ENCODE measurements at places on chromosomes 3 and 15. TPM values are rescaled to one million over a fixed set of nuclear protein-coding genes. Genes with fewer than 3 reads are reported as not detected.

DNA sequence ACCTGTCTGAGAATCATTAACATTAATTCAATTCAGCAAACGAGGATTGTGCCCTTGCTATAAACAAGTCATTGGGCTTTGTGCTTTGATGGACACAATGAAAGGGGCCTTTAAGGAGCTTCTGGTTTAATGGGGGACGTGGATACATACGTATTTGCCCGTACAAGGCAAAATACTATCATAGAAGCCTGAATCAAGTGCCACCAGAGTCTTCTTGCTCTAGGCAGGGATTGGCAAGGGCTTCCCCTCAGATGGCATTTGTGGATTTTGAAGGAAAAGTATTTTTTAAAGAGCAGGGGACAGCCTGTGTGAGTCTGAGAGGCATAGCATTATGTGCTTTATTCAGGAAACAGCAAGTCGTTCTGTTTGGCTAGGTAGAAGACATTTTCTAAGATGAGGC, 83.7 kb upstream of the NEDD4 start:
- DNase-seq: no peak
- H3K27ac ChIP-seq: no peak overlapping the region
- peaks cover 7% of the 10 kb centered on the region for H3K27me3 ChIP-seq
- no peak overlapping the region for H3K4me3 ChIP-seq
- no peaks in the 10 kb centered on the region for H3K4me1 ChIP-seq

GRCh38 chr3:186967686-186968085, 37.4 kb downstream of the ST6GAL1 start:
- peaks cover 40% of the 10 kb centered on the region for H3K36me3 ChIP-seq
- no peak overlapping the region for H3K4me3 ChIP-seq
- no peak overlapping the region for H3K27ac ChIP-seq
- peaks cover 62% of the 10 kb centered on the region for H3K4me1 ChIP-seq
- DNase-seq: no peak

DNA sequence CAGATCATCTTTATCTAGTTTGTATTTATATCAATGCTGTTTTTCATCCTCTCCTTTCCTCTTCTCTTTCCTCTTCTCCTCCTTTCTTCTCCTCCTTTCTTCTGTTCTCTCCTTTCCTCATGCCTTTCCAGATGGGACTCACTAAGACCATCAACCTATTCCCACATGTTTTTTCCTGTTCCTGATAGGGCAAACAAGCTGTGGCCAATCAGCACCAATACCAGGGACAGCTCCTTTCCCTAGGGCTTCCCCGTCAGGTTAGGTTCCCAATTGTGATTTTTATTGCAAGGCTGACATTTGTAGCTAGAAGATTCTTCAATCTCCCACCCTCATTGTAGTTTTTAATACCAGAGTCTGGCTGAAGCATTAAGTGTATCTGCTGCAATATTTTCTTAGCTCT, 76.3 kb upstream of the COL8A1 start:
- H3K4me3 ChIP-seq: no peak overlapping the region
- H3K27me3 ChIP-seq: no peaks in the 10 kb centered on the region
- no peaks in the 10 kb centered on the region for H3K36me3 ChIP-seq
- H3K27ac ChIP-seq: no peak overlapping the region
- DNase-seq: no peak

DNA sequence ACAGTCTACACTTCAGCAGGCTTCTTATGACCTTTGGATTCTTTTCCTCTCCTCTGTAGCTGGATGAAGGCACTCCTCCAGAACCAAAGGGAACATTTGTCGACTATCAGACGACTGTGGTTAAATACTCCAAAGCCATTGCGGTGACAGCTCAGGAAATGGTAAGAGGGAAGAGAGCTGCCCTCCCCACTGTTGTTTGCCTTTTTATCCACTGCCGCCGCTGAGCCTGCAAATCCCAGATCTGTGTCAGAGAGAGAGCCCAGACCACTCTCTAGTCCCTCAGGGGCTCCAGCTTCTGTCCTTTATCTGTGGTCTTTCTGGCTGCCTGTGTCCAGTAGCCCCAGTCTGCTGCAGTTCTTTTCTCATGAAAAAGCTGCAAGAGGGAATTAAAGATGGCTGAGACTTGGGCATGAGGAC, 261.5 kb upstream of the TPM1 start:
- H3K27me3 ChIP-seq: peaks cover 6% of the 10 kb centered on the region
- no peak for DNase-seq
- no peaks in the 10 kb centered on the region for H3K36me3 ChIP-seq
- no peak overlapping the region for H3K4me3 ChIP-seq

DNA sequence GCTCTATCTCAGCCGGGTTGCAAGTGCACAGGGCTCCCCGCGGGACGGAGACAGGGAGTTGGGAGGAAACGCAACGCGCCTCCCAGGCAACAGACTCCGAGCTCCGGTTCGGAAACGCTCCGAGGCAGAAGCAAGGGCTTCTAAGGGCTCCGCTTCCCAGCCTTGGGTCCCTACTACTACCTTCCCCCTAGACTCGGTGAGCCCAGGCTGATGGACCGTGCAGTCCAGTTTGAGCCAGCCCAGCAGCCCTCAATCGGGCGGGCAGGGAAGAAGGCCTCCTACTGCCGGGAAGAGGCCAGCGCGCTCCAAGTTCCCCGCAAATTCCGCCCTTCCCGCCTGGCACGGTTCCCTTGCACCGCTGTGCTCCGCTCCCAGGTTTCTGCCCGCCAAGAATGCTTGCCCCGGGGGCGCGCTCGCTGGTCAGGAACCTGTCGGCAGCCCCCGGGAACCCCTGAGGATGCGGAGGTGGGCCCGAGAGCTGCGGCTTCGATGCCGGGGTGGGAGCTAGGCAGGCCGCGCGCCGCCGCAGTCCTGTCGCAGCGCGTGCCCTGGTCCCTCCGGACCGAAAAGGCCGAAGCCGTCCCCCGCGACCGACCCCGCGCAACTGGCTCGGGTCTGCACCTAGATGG, 728 bp downstream of the TRANK1 start:
- DNase-seq: peak; percentile 56
- peaks cover 8% of the 10 kb centered on the region for H3K4me1 ChIP-seq
- no peaks in the 10 kb centered on the region for H3K27me3 ChIP-seq
- peak overlapping the region; percentile 87 for H3K4me3 ChIP-seq

GRCh38 chr3:143146486-143147274, 27.1 kb downstream of the CHST2 start:
- H3K4me1 ChIP-seq: no peaks in the 10 kb centered on the region
- no peak overlapping the region for H3K4me3 ChIP-seq
- H3K27ac ChIP-seq: no peak overlapping the region
- no peaks in the 10 kb centered on the region for H3K36me3 ChIP-seq
- no peaks in the 10 kb centered on the region for H3K27me3 ChIP-seq

- no peak for DNase-seq
- peak overlapping the region; percentile 80 for H3K4me3 ChIP-seq
- peak overlapping the region; percentile 90 for H3K27ac ChIP-seq
- no peaks in the 10 kb centered on the region for H3K27me3 ChIP-seq
- H3K36me3 ChIP-seq: peaks cover 3% of the 10 kb centered on the region
Observed at GRCh38 chr15:42737529-42738328, 801 bp upstream of the CDAN1 start.

DNA sequence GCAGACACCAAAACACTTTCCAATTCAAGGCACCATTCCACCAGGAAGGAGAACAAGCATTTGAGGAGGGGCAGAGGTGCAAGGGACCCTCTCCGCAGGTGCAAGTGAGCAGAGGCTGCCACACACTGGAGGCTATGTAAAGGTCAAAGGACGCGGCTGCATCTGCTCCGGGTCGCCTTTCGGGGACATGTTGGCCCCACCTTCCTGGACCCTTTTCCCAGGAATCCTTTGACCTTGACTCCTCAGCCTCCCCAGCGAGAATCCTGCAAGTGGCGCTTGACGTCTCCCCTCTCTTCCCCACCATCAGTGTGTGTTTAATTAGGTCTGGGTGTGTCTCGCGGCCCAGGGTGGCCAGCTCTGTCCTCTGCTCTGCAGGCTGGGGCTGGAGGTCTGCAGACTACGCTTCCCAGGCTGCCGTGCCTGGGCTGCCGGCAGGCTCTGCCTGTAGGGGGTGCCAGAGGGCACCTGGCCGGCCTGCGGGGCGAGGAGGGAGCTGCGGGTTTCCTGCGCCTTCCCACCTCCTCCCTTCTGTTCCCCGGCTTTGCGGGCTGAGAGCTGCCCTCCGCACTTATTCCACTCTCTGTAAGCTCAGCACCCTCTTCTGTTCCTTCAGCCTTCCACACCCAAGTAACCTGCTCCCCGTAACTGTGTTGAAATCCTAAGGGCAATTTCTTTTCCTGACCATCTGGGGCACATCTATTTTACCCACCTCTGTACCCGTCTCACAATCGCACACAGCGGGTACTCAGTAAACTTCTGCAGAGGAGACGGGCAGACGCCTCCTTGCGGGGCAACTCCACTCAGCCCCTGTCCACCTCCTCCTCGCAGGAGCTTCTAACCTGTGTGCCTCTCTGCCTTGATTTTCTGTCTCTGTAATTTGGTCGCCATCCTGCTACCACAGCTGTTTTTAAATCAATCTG, 129.8 kb downstream of the NSMCE3 start:
- peaks cover 9% of the 10 kb centered on the region for H3K4me1 ChIP-seq
- peak overlapping the region; percentile 36 for H3K4me3 ChIP-seq
- H3K36me3 ChIP-seq: no peaks in the 10 kb centered on the region
- H3K27ac ChIP-seq: no peak overlapping the region
- H3K27me3 ChIP-seq: peaks cover 62% of the 10 kb centered on the region

DNA sequence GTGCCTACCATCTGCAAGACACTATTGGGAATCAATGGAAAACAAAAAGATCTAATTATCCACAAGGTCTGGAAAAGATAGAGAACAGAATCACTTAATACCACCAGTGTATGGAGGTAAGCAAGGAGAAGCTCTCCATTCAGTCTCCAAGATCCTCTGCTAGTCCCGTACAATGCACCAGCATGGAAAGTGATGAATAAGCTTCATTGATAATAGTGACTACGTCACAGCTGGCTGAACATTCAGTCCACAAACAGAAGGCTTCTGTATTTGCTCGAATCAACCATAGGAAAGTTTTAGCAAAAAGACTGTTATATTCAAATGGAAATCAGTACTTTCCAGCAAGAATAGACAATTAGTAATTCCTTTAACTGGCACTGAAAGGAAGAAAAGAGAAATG, 42.9 kb downstream of the IGSF11 start:
- no peaks in the 10 kb centered on the region for H3K36me3 ChIP-seq
- peaks cover 7% of the 10 kb centered on the region for H3K27me3 ChIP-seq
- H3K27ac ChIP-seq: no peak overlapping the region
- H3K4me3 ChIP-seq: no peak overlapping the region
- no peak for DNase-seq

DNA sequence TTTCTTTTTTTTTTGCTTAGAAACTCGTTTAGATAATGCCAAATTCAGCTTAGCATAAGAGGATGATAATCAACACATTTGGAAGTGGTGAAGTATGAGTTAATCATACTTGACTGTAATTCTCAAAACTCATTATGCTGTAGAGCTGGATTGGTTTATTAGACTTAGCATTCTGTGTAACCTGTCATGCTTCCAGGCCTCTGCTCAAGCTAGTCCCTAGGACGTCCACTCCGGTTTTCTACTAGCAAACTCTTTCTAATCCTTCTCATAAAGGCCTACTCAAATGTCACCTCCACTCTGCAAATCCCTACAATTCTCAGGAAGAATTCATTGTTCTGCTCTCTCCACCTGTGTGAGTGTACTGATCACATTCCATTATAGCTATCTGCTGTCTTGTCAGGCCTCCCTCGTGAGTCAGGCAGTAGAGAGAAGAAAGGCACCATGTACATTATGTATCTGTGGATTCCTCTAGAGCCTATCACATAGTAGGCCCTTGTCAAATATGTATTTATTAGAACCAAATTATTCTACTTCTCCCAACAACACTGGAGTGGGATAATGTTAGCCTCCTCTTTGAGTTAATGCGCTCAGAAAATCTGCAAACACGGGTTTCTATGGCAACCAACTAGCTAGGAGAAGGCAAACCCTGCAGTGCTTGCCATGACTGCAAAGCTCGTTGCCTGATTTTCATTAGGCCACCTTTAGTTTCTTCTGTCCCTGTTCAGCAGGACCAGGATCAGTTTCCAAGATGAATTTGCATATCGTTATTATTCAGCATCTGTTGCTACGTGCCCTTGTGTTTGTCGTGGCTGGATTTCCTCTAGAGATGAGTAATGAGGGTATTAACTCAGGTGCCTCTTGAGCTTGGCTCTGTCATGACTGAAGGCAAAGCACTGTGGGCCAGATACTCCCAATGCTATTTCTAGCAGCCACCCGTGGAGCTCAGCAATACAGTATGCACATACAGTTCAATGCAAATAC, 30.7 kb downstream of the ATP13A5 start:
- H3K4me3 ChIP-seq: no peak overlapping the region
- H3K4me1 ChIP-seq: no peaks in the 10 kb centered on the region
- H3K36me3 ChIP-seq: no peaks in the 10 kb centered on the region
- H3K27ac ChIP-seq: no peak overlapping the region
- DNase-seq: no peak

DNA sequence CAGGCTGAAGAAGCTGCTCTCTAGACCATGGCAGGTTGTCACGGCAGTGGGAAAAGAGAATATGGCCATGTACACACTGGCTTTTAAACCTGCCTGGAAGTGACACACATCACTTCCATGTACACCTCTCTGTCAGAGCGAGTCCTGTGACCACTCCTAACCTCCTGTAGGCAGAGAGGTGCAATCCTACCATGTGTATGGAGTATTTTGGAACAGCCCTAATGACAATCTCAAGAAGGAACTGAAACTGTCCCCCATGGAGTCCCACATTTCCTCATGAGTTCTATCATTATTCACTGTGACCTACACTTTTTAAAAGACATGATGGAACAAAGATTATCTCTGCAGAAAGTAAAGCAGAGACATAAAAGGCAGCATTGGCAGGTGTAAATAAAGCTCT, 153.4 kb upstream of the PFN2 start:
- no peak for DNase-seq
- H3K27me3 ChIP-seq: peaks cover 30% of the 10 kb centered on the region
- no peak overlapping the region for H3K4me3 ChIP-seq
- no peaks in the 10 kb centered on the region for H3K36me3 ChIP-seq

DNA sequence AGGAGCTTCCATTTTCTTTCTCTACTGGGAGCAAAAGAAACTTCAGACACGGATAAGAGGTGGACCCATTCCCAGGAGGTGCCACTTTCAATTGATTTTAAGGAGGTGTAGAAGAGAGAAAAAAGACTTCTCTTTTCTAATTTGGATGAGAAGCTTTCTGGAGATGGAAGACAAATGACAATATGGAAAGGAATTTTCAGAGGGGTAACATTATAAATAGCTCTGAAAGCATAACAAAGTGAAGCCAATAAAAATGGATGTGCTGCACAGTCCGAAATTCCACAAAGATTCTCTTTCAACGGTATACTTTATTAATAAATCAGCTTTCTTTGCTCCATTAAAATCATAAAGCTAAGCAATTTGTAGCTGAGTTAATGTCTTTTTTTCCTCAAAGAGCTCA, 607.2 kb upstream of the MDFIC2 start:
- no peaks in the 10 kb centered on the region for H3K4me1 ChIP-seq
- H3K4me3 ChIP-seq: no peak overlapping the region
- no peak for DNase-seq
- H3K27ac ChIP-seq: no peak overlapping the region
- H3K36me3 ChIP-seq: peaks cover 2% of the 10 kb centered on the region

The QARS1 gene
- 371 TPM for total RNA-seq

The EFCAB12 gene
- 1.0 TPM for total RNA-seq

The B3GNT5 gene
- 14.4 TPM for total RNA-seq

The CHRD gene
- 0.19 TPM for total RNA-seq

The HTR3E gene
- total RNA-seq: not detected

The PAQR5 gene
- 0.07 TPM for total RNA-seq

The FAM162A gene
- 94.8 TPM for total RNA-seq

The CYP19A1 gene
- total RNA-seq: not detected

Measured in activated T-cell treated with anti-CD3 and anti-CD28 coated beads, Interleukin-2, amount 50 U/mL, for 72 hours (primary cell).